Immature natural killer cell (primary cell): ENCODE measurements at places on chromosomes 3 and 15. TPM values are rescaled to one million over a fixed set of nuclear protein-coding genes. Genes with fewer than 3 reads are reported as not detected.
A peak's percentile ranks its signal among the peaks of the same experiment; 100 is the strongest.

Gene GABRA5
- not detected for polyA plus RNA-seq

Gene SLC15A2
- not detected for polyA plus RNA-seq

Gene ERICH6
- not detected for polyA plus RNA-seq

Gene SLC51B
- not detected for polyA plus RNA-seq

Gene GPR176
- 0.07 TPM for polyA plus RNA-seq

Gene RHOV
- not detected for polyA plus RNA-seq

Gene P2RY12
- polyA plus RNA-seq, result 0.32 TPM

Gene AMT
- polyA plus RNA-seq, result 8.2 TPM

Gene TERC
- 0.76 TPM for polyA plus RNA-seq

Gene P2RY1
- polyA plus RNA-seq, result 0.11 TPM

Gene DMXL2
- not detected for polyA plus RNA-seq

Gene AHSG
- polyA plus RNA-seq, result not detected

Gene TFDP2
- 53.5 TPM for polyA plus RNA-seq

Gene ZBTB20
- polyA plus RNA-seq, result 16.5 TPM

Gene GOLGA6L9
- polyA plus RNA-seq, result 0.19 TPM

DNA sequence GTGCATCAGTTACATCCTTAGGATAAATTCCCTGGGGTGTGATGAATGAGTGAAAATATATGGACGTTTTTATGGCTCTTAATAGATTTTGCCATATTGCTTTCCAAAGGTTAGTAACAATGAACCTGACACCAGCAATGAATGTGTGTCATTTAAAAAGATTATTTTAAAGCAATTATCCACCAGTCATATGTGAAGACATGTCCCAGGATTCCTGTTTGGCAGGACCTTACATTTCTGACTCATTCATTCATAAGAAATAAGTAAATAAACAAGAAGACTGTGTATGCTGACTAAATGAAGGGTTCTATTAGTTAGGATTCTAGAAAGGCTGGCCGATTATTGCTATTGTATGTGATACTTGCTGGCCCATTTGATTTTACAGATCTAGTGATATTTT is 201.5 kb downstream of the SOX2 start:
- H3K4me1 ChIP-seq, result no peaks in the 10 kb centered on the region
- peaks cover 2% of the 10 kb centered on the region for H3K27me3 ChIP-seq
- no peak overlapping the region for H3K4me3 ChIP-seq
- H3K36me3 ChIP-seq, result no peaks in the 10 kb centered on the region

- no peak for DNase-seq
- no peaks in the 10 kb centered on the region for H3K4me1 ChIP-seq
- H3K4me3 ChIP-seq, result no peak overlapping the region
- H3K27ac ChIP-seq, result no peak overlapping the region
- peaks cover 7% of the 10 kb centered on the region for H3K27me3 ChIP-seq
Observed at GRCh38 chr15:68989541-68990230, 24.8 kb upstream of the NOX5 start.

GRCh38 chr3:196694941-196695848 is 16.9 kb downstream of the CEP19 start:
- peak overlapping the region; percentile 75 for H3K27ac ChIP-seq
- DNase-seq, result peak; percentile 57
- peak overlapping the region; percentile 18 for H3K4me3 ChIP-seq
- H3K4me1 ChIP-seq, result peaks cover 6% of the 10 kb centered on the region

GRCh38 chr15:63772520-63772919 is 61.2 kb downstream of the HERC1 start:
- H3K27ac ChIP-seq, result no peak overlapping the region
- no peaks in the 10 kb centered on the region for H3K27me3 ChIP-seq
- peaks cover 26% of the 10 kb centered on the region for H3K36me3 ChIP-seq
- peaks cover 68% of the 10 kb centered on the region for H3K4me1 ChIP-seq
- H3K4me3 ChIP-seq, result no peak overlapping the region

DNA sequence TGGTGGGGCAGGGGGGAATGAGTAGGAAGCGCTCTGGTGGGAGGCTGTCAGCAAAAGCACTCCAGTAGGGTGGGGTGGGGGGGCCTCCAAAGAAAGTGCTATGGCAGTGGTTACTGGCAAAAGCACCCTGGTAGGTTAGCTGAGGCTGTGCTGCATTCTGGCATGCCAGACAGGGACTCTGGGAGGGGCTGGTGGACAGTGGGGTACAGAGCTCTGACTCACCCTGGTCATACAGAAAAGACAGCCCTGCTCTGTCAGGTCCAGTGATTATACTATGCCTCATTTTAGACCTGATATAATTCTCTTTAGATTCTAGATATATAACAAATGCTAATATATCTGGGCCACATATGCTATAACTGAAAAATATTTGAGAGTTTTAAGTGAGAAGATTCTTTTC is 82.8 kb upstream of the CPNE4 start:
- H3K4me1 ChIP-seq, result no peaks in the 10 kb centered on the region
- H3K4me3 ChIP-seq, result no peak overlapping the region
- no peaks in the 10 kb centered on the region for H3K27me3 ChIP-seq
- H3K27ac ChIP-seq, result no peak overlapping the region

- no peak overlapping the region for H3K27ac ChIP-seq
- no peaks in the 10 kb centered on the region for H3K4me1 ChIP-seq
- no peak overlapping the region for H3K4me3 ChIP-seq
- DNase-seq, result no peak
- peaks cover 4% of the 10 kb centered on the region for H3K36me3 ChIP-seq
Observed at GRCh38 chr15:69436951-69437350, 15.7 kb upstream of the RPLP1 start.

- peaks cover 21% of the 10 kb centered on the region for H3K4me1 ChIP-seq
- H3K4me3 ChIP-seq, result no peak overlapping the region
- H3K27ac ChIP-seq, result peak overlapping the region; percentile 43
- H3K27me3 ChIP-seq, result no peaks in the 10 kb centered on the region
- no peaks in the 10 kb centered on the region for H3K36me3 ChIP-seq
- DNase-seq, result no peak
Observed at GRCh38 chr3:177528306-177529070, 331.2 kb upstream of the TBL1XR1 start.

DNA sequence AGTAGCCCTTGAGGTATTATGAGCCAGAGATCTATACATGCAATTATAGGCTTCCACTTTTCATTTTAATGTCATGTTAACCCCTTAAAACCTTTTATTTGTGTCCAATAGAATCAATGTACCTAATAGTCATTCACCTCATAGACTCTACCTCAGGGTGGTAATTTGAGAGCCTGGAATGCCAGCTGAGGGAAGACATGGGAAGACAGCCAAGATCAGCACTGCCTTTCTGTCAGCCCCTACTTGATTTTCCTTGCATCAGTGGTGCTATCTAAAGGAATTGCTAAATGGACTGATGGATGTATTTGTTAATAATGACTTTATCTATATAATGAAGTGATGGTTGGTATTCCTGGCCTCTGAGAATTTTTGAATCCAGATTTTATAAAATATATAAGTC is 113.3 kb upstream of the GBE1 start:
- H3K4me1 ChIP-seq, result no peaks in the 10 kb centered on the region
- no peaks in the 10 kb centered on the region for H3K27me3 ChIP-seq
- H3K4me3 ChIP-seq, result no peak overlapping the region
- no peak overlapping the region for H3K27ac ChIP-seq

DNA sequence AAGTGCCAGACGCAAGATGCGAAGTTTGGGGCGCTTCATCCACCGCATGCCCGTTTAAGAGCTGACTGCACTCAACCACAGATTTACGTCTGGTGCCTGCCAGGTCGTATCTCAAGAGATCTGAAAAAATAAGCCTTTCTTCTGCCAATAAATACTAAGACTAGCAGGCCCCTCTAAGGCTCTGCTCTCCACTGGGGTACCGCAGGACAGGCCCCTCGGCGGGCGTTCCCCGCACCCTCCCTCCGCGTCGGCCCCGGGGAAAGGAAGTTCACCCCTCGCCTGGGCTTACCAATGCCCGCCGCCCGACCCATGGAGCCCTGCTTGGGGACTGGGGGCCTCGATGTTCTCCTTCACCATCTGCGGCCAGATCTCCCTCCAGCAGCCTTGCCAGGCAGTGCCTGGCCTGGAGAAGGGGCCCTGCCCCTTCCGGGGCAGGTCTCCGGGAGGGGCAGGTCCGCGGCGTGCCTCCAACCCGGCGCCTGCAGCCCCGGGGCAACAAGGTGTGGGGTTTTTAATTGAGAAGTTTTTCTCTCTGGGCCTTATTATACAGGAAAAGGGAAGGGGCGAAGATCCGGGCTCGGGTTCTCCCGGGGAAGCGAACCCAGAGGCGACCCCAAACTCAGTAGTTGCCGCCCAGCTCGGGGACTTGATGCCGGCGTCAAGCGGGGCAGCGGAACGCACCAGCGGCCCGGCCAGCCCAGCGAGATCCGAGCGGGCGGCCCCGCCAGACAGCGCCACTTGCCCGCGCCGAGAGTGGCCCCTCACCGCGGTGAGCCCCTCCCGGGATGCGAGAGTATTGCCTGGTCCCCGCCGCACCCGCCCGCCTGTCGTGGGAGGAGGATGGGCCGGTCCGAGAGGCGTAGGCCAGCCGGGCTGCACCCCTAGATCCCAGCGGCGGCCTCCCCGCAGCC is 735 bp downstream of the GOLGA8B start:
- DNase-seq, result peak; percentile 29
- peaks cover 2% of the 10 kb centered on the region for H3K27me3 ChIP-seq
- peak overlapping the region; percentile 75 for H3K27ac ChIP-seq
- H3K4me1 ChIP-seq, result peaks cover 19% of the 10 kb centered on the region
- no peaks in the 10 kb centered on the region for H3K36me3 ChIP-seq

DNA sequence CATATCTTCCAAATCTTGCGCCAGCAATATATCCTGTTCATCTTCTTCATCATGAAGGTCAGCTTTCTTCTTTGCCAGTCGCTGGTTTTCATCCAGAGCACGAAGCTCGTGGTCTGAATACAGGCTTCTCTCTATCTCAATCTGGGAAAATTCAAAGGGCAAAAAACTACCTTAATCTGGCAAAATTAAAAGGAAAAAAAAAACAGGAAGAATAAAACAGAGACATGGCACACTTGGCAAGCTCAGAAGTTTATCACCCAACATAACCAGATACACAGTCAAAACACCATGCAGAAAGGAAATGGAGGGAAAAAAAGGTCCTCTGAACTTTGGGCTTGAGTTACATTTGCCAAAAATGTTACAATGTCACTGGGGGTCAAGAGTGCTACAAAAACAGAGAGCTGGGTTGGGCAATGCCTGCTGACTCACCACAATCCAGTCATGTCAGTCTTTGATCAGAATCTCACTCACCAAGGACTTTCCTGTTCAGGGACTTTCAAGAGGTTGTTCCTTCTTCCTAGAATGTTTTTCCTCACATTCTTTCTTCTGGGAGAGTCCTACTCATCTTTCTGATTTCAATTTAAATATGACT is 1.5 kb downstream of the MRPL46 start:
- H3K36me3 ChIP-seq, result peaks cover 17% of the 10 kb centered on the region
- peaks cover 33% of the 10 kb centered on the region for H3K4me1 ChIP-seq
- DNase-seq, result no peak

DNA sequence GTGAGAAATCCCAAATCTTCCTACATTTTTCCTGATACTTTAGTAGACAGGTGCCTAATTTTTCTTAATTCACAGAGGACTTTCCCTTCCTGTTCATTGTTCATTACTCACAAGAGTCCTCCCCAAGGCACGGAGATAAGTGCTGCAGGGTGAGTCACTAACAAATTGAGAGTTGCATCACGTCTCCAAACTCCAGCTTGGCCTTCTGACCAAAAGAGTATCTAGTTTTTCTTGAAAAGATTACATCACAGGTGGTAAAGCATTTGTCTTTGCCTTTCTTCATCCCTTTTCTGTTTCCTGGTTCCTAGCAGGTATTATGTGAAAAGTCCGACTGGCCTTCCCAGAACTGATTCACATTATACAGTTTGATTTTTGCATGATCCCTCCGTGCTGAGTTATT is 24.9 kb upstream of the RASGRP1 start:
- no peak overlapping the region for H3K27ac ChIP-seq
- H3K27me3 ChIP-seq, result peaks cover 7% of the 10 kb centered on the region
- no peaks in the 10 kb centered on the region for H3K36me3 ChIP-seq
- H3K4me1 ChIP-seq, result peaks cover 14% of the 10 kb centered on the region

GRCh38 chr3:66269411-66269810 is 48.6 kb downstream of the SLC25A26 start:
- peaks cover 3% of the 10 kb centered on the region for H3K27me3 ChIP-seq
- no peak overlapping the region for H3K4me3 ChIP-seq
- no peak overlapping the region for H3K27ac ChIP-seq
- DNase-seq, result no peak
- H3K36me3 ChIP-seq, result peaks cover 21% of the 10 kb centered on the region

GRCh38 chr3:123318374-123318773 is 116.6 kb downstream of the SEC22A start:
- H3K27ac ChIP-seq, result no peak overlapping the region
- DNase-seq, result no peak
- no peak overlapping the region for H3K4me3 ChIP-seq
- no peaks in the 10 kb centered on the region for H3K4me1 ChIP-seq
- H3K36me3 ChIP-seq, result no peaks in the 10 kb centered on the region

GRCh38 chr3:183790700-183791099 is 34.7 kb downstream of the MAP6D1 start:
- no peak for DNase-seq
- no peak overlapping the region for H3K4me3 ChIP-seq
- peaks cover 16% of the 10 kb centered on the region for H3K36me3 ChIP-seq
- H3K27me3 ChIP-seq, result peaks cover 2% of the 10 kb centered on the region

DNA sequence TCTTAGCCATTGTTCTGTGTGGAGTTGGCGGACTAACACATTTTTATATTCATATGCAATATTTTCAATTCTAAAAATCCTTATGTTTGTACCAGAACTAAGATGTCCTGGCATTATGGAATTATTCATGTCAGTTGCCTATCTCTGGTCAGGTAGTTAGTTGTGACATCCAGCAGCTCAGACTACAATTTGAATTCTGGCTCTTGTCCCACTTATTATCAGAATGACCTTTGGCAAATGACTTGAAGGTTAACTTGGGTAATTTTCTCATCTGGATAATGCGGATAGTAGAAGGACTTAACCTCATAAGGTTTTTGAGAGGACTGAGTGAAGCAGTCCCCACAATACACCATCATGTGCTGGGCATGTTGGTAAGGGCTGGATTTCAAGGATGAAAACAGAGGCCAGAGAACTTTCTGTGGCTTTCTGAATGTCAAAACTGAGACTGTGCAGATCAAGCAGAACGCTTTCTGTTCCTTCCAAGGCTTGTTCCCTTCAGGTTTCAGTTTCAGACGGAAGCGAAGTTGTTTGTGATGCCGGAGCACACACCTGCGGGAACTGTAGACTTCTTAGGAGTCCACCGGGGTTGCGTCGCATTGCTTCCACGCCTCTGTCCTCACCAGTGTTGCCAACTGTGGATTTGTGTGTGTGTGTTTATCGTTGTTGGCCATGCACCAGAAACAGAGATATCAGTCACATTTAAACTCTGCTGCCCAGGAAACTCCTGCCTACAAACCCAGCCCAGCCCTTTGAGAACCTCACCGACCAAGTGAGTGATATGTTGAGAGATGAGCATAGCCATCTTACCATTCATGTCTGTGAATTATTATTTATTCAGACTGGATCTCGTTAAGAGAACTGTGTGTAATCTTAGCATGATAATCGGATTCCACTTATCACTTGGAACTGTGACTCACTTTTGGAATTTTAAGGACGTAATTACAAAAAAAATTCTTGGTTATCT is 76.0 kb downstream of the PTPRG start:
- H3K36me3 ChIP-seq, result no peaks in the 10 kb centered on the region
- DNase-seq, result no peak
- no peak overlapping the region for H3K4me3 ChIP-seq
- H3K27me3 ChIP-seq, result peaks cover 4% of the 10 kb centered on the region
- H3K4me1 ChIP-seq, result no peaks in the 10 kb centered on the region
- no peak overlapping the region for H3K27ac ChIP-seq

- peaks cover 27% of the 10 kb centered on the region for H3K4me1 ChIP-seq
- no peak overlapping the region for H3K27ac ChIP-seq
- DNase-seq, result no peak
- peaks cover 22% of the 10 kb centered on the region for H3K27me3 ChIP-seq
Observed at GRCh38 chr15:51080286-51080685, 14.4 kb downstream of the TNFAIP8L3 start.

- peaks cover 9% of the 10 kb centered on the region for H3K4me1 ChIP-seq
- no peak overlapping the region for H3K27ac ChIP-seq
- H3K36me3 ChIP-seq, result no peaks in the 10 kb centered on the region
- H3K4me3 ChIP-seq, result no peak overlapping the region
Observed at GRCh38 chr3:13145131-13145825, 72.0 kb upstream of the IQSEC1 start.
